ENCODE measurements at places on chromosomes 16 and 17.
A peak's percentile ranks its signal among the peaks of the same experiment; 100 is the strongest.

DNA sequence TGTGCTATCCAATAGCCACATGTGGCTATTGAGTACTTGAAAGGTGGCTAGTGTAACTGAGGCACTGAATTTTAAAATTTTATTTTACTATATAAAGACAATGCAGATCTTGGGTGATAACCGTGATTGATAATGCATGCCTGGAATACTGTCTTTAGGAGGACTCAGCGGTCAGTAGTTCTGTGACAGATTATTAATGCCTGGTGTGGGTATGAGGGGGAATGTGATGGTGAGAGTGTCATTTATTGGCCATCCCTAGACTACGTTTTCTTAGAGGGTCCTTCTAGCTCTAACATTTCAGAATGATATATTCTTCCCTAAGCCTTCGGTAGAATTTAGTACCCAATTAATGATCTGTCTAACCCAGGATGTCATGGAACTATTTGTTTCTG lies 157.6 kb downstream of the CPPED1 start:
- no peaks in the 10 kb centered on the region for H3K27me3 ChIP-seq
- no peak for DNase-seq
- no peak overlapping the region for H3K27ac ChIP-seq
- no peaks in the 10 kb centered on the region for H3K36me3 ChIP-seq
- no peaks in the 10 kb centered on the region for H3K4me1 ChIP-seq

DNA sequence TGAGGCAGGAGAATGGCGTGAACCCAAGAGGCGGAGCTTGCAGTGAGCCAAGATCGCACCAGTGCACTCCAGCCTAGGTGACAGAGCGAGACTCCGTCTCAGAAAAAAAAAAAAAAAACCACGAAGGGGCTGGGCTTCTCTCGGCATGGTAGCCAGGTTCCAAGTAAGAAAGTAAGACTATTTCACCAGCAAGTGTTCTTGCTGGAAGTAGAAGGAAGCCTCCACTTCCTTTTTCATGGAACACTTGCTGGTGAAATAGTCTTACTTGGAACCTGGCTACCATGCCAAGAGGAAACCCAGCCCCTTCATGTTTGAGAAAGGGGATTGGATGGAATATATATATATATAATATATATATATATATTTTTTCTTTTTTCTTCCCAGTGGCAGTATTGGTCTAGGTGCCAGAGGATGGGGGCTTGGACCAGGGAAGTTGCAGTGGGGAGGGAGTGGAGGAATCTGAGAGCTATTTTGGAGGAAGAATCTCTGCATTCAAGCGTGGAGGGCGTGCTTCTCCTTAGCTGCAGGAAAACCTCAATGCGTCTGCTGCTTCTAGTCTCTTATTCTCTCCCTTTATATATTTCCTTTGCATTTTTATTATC lies 7.2 kb upstream of the N4BP1 start:
- no peaks in the 10 kb centered on the region for H3K36me3 ChIP-seq
- H3K27me3 ChIP-seq: no peaks in the 10 kb centered on the region
- H3K27ac ChIP-seq: no peak overlapping the region

DNA sequence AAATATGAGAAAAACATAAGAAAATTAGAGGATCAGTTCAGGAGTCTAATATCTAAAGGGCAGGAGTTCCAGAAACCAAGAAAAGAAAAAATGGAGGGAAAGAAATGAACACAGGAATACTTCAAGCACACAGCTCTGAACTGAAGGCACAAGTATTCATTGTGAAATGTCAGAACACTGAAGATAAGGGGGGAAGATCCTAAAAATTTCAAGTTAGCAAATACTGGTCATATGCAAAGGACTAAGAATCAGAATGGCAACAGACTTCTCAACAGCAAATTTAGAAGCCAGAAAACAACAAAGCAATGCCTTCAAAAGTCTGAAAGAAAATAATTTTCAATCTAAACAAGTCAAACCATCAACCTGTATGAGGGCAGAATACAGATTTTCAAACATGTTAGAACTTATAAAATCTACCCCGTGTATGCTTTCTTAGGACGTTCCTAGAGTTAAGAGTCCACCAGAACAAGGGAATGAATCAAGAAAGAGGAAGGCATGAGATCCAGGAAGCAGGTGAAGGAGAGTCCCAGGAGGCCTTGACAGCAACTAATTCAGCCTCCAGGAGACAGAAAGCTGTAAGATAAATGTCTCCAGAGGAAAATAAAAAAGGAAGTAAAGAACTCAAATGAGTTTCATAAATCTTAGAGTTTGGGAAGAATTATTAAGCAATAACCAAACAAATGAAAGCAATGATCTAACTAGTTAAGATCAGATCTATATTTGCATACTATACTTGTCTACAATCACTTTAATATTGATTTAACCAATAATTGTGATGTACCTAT lies 2.8 kb downstream of the BRD7 start:
- no peak overlapping the region for H3K27ac ChIP-seq
- no peak overlapping the region for H3K4me3 ChIP-seq
- H3K36me3 ChIP-seq: peaks cover 27% of the 10 kb centered on the region
- no peaks in the 10 kb centered on the region for H3K27me3 ChIP-seq

DNA sequence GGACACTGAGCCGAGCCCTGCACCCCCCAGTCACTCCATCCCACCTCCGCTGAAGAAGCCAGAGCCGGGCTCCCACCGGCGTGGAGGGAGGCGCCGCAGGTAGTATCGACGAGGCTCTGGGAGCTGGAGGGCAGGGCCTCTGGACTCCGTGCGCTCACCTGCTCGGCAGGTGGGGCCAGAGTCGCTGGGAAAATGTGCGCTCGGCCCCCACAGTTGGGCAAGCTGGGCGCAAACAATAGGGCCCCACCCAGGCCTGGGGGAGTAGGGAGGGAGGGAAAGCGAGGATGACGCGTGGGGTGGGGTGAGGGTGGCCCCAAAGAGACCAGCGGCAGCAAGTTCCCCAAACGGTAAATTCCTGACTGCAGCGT lies 668 bp downstream of the JUP start:
- peak; percentile 96 for DNase-seq
- peaks cover 42% of the 10 kb centered on the region for H3K4me1 ChIP-seq
- peaks cover 15% of the 10 kb centered on the region for H3K36me3 ChIP-seq
- no peaks in the 10 kb centered on the region for H3K27me3 ChIP-seq
- peak overlapping the region; percentile 99 for H3K27ac ChIP-seq

GRCh38 chr17:54785643-54786268 lies 114.9 kb upstream of the TOM1L1 start:
- no peaks in the 10 kb centered on the region for H3K36me3 ChIP-seq
- H3K4me1 ChIP-seq: no peaks in the 10 kb centered on the region
- no peak overlapping the region for H3K4me3 ChIP-seq
- DNase-seq: no peak
- no peak overlapping the region for H3K27ac ChIP-seq

DNA sequence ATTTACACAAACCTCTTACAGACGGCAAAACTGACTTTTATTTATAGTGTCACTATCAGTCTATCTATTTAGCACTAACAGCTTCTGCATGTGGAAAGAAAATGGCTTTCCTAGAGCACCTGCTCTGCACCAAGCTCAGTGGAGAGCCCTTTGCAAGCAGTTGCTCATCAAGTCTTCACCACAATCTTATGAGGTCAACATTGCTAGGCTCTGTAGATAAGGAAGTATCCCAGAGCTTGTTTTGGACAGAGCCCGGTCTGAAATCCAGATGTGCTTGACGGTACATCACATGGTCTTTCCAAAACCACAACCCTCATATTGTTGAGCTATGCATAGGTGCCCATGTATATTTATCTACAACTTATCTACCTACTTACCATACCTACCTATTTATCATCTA lies 572.7 kb upstream of the CDH5 start:
- no peaks in the 10 kb centered on the region for H3K27me3 ChIP-seq
- H3K27ac ChIP-seq: no peak overlapping the region
- no peaks in the 10 kb centered on the region for H3K4me1 ChIP-seq
- no peak overlapping the region for H3K4me3 ChIP-seq

DNA sequence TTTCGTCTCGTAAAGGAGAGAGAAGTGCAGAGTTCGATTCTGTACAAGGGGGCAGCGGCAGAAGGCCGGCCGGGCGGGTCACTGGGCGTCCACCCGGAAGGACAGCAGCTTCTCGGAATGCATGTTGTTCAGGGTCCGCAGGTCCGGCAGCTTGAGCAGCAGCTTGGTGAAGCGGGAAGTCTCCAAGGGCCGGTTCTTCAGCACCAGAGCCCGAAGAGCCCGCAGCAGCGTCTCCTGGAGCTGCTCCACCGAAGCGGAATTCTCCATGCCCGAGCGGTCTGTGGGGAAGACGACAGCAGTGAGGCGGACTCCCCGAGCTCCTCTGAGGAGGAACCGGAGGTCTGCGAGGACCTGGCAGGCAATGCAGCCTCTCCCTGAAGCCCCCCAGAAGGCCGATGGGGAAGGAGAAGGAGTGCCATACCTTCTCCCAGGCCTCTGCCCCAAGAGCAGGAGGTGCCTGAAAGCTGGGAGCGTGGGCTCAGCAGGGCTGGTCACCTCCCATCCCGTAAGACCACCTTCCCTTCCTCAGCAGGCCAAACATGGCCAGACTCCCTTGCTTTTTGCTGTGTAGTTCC lies 7.3 kb downstream of the NR1D1 start:
- no peak overlapping the region for H3K27ac ChIP-seq
- peaks cover 25% of the 10 kb centered on the region for H3K4me1 ChIP-seq
- no peak overlapping the region for H3K4me3 ChIP-seq
- DNase-seq: no peak
- peaks cover 75% of the 10 kb centered on the region for H3K36me3 ChIP-seq

DNA sequence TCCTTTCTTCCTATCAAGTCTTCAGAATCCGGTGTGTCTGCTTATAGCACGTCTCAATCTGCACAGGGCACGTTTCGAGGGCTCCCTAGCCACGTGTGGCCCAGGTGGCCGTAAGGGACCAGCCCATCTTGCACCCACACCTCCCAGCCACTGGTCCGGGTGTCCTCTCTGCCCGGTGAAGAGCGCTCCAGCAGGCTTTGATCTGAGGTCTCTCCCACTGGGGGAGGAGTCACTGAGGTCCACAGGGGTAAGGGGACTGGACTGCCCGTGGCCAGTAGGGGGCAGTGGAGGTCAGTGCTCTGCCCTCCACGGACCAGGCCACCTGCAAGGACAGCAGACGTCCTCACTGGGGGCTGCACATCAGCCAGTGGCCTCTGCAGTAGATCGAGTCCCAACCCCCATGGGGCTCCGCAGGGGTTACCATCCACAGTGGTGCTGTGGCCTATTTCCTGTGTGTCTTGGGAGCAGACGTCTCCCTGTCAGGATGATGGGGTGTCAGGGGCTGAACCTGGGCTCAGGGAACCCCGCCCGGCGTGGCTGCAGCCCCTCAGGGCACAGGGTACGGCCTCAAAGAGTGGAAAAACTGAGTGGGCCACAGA lies 204.1 kb upstream of the CIBAR2 start:
- peaks cover 29% of the 10 kb centered on the region for H3K4me1 ChIP-seq
- DNase-seq: peak; percentile 73

DNA sequence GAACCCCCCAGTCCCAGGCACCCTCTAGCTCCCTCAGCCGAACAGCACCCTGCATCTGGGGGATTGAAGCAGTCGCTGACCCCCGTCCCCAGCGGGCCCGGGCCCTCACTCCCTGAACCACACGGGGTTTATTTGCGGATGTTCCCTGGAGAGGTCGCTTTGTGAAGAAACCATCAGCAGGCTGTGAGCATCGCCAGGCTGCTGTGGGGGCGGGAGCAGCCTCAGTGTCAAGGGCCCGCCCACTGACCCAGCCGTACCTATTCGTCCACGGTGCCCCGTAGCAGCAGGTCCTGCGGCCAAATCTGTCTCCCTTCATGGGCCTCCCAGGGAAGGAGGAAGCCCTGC lies 6.4 kb upstream of the RAB40C start:
- peaks cover 13% of the 10 kb centered on the region for H3K4me1 ChIP-seq
- H3K27me3 ChIP-seq: peaks cover 3% of the 10 kb centered on the region
- H3K36me3 ChIP-seq: peaks cover 5% of the 10 kb centered on the region
- H3K4me3 ChIP-seq: no peak overlapping the region
- DNase-seq: no peak

DNA sequence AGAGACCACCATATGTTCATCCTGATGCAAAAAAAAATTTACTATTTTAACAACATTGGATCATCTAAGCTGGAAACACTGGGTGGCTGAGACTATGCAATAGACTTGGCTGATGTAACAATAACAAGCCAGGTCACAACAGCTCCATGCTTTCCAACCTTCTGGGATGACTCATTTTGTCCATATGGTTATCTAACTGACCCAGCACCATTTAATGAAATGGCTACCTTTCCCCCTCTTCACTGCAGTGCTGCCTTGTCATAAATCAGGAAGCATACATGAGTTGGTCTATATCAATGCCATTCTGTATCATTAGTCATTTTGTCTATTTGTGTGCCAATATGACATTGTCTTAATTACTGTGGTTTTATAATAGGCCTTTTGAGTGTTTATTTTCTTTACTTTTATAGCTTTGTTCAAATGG lies 217.6 kb upstream of the KCNJ16 start:
- H3K27ac ChIP-seq: no peak overlapping the region
- no peaks in the 10 kb centered on the region for H3K27me3 ChIP-seq
- no peak for DNase-seq
- no peaks in the 10 kb centered on the region for H3K36me3 ChIP-seq

DNA sequence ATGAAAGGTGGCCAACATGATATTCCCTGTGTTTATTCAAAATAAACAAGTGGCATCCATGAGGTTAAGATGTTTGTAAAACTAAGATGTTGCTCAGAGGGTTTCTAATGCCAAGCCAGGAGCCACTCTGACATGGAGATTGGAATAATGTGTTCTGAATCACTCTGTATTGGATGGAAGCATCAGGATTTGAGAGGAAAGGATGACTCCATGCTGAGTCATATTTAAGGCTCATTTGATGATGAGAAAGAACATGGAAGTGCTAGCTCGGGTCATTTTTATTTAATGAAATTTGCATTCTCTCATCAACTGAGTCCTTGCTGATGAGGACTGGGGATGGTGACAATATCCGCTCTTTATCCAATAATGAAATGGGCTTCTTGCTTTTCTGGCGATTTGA lies 6.2 kb downstream of the VAT1L start:
- no peaks in the 10 kb centered on the region for H3K36me3 ChIP-seq
- no peak for DNase-seq
- no peak overlapping the region for H3K4me3 ChIP-seq
- peaks cover 20% of the 10 kb centered on the region for H3K27me3 ChIP-seq
- H3K4me1 ChIP-seq: no peaks in the 10 kb centered on the region

GRCh38 chr17:45950888-45951287 lies 48.2 kb upstream of the STH start:
- no peak overlapping the region for H3K27ac ChIP-seq
- no peak for DNase-seq
- peaks cover 36% of the 10 kb centered on the region for H3K27me3 ChIP-seq
- H3K4me3 ChIP-seq: no peak overlapping the region
- H3K4me1 ChIP-seq: peaks cover 3% of the 10 kb centered on the region
